ENCODE measurements at places on chromosomes 2 and 18. TPM values are rescaled to one million over a fixed set of nuclear protein-coding genes. Genes with fewer than 3 reads are reported as not detected.

- DNase-seq, result no peak
These were observed 67.8 kb upstream of the PARD3B start for GRCh38 chr2:204477358-204477950.

The FIGN gene
- total RNA-seq, result not detected

GRCh38 chr2:212791569-212791968 is 253.0 kb upstream of the ERBB4 start:
- no peak for DNase-seq

DNA sequence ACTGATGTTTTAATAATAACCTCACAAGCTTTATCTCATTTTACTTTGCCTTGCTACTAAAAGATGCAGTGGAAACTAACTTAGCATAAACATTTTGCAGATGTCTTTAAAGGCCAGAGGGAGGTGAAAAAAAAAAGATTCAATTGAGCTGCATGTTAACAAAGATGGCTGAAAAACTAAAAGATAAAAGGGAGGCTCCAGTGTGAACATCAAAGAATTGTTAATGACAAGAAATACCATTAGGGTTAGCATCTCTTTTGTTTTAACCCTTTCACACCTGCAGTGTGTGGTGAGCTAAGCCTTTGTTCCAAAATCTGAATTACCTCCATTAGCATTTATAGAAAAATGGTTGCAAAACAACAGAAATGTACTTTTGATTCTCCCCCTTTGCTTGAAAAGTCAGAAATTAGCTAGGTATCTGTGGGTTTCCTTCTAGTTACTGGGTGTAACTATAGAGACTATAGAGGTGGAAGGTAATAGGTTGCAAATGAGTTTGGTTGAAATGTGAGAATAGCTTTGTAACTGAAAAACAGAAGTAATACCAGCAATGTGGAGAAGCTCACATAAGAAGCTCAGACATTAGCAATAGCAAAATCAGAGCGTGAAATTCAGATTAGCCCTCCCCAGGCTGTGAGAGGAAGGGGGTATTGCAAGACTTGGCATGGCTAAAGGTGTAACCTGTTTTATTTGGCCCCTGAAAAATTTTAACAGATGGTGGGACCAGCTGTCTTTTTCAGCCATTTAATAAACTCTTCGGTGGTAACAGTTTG is 34.8 kb upstream of the SP5 start:
- no peak for DNase-seq

The EHD3 gene
- 0.95 TPM for total RNA-seq

DNA sequence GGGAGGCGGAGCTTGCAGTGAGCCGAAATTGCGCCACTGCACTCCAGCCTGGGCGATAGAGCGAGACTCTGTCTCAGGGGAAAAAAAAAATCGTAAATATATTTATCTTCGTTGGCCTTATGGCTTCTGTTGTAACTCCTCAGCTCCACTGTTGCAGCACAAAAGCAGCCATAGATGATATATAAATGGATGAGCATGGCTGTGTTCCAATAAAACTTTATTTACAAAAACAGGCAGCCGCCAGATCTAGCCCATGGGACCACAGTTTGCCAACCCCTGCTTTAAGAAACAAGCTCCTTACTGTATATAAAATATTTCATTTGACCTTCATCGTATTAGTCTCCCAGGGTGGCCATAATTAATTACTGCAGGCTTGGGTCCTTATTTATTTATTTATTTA is 20.1 kb downstream of the ST8SIA3 start:
- no peak for DNase-seq

- no peak for DNase-seq
These were observed 394.9 kb downstream of the ARHGAP15 start for GRCh38 chr2:143524119-143524553.

The CCDC142 gene
- 9.0 TPM for total RNA-seq

DNA sequence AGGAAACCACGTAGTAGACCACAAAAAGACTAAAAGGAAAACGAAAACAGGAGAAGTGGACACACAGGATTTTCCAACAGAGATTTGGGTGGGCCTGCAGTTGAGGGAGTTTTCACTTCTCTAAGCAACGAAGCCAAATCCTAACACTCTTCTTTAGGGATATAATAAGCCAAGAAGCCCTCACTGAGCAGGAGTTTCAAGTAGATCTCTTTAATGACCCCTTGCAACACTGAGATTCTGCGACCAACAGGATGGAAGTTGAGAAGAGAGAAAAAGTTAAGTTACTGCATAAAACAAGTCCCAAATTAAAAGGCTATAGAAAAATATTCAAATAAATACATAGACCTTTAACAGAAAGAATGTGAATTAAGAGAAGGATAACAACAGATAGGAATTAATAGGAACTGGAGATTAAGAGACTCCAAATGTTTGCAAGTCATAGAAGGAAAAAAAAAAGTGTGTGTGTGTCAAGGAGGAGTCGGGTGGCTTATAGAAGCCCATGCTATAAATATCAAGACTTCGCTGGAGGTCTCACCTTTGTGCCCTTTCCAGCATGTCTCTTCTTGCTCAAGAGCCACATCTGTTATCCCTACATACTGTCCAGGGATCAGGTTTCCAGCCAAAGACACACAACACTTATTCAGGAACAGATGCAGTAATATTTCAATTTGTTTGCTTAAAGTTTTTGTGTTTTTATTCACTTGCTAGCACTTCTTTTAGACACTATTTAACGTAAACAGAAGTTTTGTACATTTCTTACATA is 69.4 kb upstream of the ARHGAP28 start:
- no peak for DNase-seq

The GALNT13 gene
- total RNA-seq, result not detected

- DNase-seq, result no peak
These were observed 90.2 kb upstream of the SPATS2L start for GRCh38 chr2:200216310-200216709.

DNA sequence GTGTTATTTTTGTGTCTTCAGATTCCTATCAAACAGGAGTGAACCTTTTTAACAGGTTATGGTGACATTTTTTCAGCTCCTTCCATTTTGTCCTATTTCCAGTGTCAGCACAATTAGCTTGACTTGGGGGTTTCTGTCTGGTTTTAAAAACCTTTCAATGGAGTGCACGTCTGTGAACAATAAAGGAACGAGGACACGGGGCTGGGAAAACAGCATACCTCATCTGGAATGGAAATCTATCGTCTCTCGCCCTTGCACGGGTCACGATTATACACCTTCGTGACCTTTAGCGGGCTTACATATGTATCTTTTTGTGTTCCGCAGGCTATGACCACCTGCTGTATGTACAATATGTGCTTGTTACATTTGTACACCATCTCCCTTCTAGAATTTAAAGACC is 2.3 kb upstream of the ZNF532 start:
- no peak for DNase-seq

The MC4R gene
- not detected for total RNA-seq
